Urothelium cell line (cell line): ENCODE measurements at places on chromosomes 4 and X.

- no peak for DNase-seq
Observed at GRCh38 chr4:88605736-88606135, 13.5 kb downstream of the HERC3 start.

DNA sequence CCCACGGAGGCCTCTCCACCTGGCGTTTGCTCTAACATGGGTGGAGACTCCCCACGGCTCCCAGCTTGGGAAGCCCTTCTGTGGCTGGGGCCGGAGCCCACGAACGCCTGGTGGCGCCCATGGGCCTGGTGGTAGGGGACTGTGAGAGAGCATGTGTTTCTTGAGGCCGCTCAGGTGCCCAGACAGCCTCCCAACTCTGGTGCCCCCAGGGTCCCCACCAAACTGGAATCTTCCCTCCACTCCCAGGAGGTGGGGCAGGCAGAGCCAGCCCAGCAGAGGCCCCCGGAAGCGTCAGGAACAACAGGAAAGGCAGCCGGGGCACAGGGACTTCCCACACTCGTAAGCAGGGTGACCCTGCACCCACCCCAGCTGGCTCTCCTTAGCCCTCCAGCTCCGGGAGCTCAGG is 33.3 kb upstream of the FGFR3 start:
- no peak for DNase-seq

DNA sequence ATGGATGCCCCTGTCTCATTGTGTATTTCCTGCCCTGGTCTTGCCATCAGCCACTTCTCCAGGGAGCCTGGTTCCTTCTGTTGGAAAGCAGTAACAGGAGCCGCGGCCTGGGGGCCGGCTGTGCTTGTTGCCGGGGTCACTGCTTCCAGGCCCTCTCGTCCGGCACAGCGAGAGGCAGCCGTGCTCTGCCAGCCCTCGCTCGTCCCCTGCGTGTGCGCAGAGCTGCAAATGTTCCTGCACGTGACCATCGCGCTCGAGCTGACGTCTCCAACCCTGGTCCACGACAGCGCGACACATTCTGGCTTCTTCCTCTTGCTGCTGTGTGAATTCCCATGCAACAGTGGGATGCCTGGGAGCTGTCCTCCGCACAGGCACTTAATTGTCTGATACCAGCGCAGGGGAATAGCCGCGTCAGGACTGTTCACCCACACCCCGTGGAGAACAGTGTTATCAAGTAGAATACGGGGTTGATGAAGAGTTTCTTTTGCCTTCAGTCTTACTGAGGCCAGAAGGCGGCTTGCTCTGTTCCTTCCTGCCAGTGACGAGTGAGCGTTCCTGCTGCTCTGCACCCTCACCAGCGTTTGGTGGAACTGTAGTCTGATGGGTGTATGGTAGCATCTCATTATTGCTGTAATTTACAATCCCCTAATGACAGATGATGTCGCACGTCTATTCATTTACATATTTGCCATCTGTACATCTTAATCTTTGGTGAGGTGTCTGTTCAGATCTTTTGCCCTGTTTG is 12.3 kb downstream of the PDE6B start:
- DNase-seq: no peak

GRCh38 chr4:48138936-48139335 is 4.9 kb upstream of the TXK start:
- DNase-seq: no peak

DNA sequence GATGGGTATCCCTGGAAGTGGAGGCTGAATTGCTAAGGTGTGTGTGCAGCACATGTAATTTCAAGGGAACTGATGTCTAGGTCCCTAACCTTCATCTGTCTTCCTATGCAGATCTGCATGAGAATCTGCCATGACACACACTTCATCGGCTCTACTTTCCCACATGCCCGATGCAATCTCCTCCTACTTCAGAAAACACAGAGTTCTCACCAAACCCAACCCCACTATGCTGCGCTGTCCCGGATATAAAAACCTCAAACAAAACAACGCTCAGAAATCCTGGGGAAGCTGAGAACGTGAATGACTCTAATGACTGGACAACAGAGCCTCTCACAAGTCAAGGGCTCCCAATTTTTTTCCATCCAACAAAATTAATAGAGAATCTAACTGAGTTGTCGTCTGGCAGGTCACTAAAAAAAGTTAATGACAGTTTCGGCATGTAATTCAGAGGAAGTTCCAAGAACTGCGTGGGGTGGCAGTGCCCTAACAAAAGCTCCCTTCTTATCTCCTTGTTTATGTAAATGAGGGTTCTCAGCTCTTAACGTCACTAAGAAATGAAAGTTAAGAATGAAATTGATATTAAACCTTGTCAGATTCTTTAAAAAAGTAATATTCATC is 39.0 kb downstream of the STX18 start:
- no peak for DNase-seq

DNA sequence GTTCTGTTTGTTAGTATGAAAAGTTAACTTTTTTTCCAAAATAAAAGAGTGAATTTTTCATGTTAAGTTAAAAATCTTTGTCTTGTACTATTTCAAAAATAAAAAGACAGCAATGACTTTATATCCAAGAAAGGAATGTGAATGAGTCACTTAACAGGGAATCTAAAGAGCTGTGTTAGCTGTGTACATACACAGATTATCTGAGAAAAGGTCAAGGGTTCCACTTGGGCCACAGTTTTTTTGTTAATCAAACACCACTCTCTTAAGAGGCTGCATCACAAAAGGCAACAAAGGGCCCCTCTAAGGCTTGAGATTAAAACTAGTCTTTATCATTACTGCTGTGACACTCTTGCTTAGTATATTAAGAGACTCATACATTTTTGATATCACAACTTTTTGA is 82.1 kb downstream of the FIP1L1 start:
- no peak for DNase-seq

DNA sequence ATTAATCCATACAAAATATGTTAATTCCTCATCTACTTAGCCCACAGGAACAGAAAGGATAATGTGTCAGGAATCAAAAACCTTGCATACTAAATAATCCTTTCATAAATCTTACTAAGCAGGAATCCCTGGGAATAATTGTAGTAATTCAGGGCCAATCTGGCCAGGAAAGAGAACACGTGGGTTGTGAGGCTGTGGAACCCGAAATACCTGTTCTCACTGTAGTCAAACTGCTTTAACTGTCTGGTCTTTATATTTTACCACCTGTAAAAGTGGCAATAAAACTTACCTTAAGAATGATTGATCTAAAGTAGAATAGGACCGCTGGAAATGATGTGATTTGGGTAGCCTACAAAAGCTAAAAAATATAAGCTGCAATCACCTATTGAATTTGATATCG is 1620.9 kb downstream of the STIM2 start:
- DNase-seq: no peak

DNA sequence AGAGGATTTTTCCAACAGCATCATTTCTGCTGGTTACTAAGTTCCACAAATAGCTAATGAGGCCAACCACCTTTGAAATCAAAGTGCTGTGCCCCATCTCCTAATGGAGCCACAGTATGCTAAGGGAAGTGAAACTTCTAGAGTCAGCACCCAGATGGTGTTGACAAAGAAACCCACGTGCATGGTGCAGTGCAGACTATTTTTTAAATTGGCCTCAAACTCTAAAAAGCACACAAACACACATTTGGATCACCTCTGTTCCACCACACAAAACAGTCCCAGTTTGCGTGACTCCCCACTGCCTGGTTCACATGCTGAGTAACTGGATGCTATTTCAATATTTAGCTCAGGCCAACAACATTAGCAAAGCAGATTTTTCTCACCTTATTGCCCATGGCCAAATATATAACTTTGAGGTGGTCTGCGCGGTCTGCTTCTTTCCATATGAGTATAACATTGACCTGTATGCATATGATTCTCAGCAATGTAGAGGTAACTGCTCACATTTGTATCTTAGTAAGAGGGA is 69.9 kb downstream of the AMELX start:
- no peak for DNase-seq

DNA sequence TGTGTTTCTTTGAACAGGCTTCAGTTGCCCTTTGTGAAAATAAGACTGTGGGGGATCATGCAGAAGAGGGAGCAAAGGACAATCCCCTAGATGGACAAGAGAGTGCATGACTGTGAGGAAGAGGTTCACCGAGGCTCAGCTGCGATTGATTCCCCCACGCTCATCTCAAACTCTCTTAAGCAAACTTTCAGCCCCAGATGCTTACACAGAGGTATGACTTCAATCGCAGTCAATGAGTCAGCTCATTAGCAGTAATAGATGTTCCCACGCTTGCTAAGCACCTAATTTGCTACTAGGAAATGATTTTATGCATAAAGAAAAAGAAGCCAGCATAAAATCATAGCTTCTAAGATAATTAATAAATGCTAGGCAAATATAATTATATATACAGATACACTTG is 2256.1 kb upstream of the AGA start:
- no peak for DNase-seq

GRCh38 chr4:78788007-78788889 is 12.1 kb downstream of the BMP2K start:
- DNase-seq: no peak

DNA sequence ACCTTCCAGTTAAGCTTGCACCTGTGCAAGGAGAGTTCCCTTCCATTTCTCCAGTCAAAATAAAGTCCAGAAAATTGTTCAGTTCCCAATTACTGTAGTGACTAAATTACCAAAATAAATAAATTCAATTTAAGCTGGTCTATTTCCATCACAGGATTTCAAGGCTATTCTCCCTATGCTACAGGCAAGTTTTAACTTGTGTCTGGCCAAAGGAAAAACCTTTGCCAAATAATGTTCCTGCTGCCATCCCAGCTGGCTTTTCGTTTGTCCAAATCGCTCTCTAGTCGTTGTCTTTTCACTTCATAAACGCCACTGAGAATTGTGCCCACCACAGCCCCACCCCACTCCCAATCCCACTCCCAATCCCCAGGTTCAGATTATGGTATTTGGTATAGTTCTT is 2.4 kb downstream of the KCTD8 start:
- no peak for DNase-seq

- DNase-seq: no peak
Observed at GRCh38 chr4:168880811-168881595, 129.1 kb downstream of the CBR4 start.

DNA sequence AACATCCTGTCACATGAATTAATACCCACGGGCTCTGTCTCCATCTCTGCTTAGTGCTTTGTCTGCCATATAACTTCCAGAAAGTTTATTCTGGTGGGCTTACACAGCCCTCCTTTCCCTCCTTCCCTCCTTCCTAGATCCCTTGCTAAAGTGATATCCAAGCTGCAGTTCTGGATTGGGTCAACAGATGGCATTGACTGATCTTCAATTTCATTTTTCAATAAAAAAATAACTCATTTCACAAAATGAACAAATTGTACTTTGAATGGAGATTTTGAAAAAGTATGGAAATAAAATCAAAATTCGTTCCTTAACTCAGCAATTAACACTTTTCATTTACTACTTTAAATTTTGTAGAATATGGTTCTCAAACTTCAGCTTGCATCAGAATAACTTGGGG is 94.9 kb downstream of the NXF2 start:
- DNase-seq: no peak

- no peak for DNase-seq
Observed at GRCh38 chr4:143383005-143383574, 46.4 kb downstream of the GAB1 start.

DNA sequence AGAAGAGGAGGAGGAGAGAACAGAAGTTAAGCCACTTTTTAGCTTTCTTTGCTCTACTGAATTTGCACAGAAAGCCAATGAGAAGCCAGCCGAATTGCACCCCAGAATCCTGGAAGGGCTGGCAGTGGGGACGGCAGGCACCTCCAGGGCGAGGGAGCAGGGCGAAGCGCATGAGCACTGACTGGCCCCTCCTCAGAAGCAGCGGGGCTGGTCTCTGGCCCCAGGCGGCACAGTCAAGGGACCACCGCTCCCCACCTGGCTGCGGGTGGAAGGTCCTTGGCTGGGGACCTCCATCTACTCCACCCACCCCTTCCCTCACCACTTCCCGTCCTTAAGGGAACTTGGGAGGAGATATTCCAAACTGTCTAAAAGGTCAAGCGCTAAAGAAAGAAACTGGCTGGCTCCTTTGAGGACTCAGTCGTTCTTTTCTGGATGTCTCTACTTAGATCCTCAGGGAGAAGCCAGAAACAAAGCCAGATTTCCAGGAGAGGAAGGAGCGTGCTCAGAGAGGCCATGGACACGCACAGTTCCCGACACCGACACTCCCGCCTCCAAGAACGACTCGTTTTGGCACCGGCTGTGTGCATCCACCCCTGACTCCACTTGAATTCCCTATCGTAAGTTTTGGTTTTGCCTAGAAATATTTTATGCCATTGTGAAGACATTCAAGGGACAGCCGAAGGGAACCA is 59.5 kb upstream of the CRMP1 start:
- DNase-seq: no peak

GRCh38 chr4:61199873-61200186 is 296 bp upstream of the ADGRL3 start:
- no peak for DNase-seq
